Smooth muscle cell of bladder (primary cell): ENCODE measurements at places on chromosomes 16 and 17. TPM values are rescaled to one million over a fixed set of nuclear protein-coding genes. Genes with fewer than 3 reads are reported as not detected.

SOX9 gene
- total RNA-seq: 0.65 and 1.00 TPM in 2 replicates

PER1 gene
- 2.9 and 3.3 TPM in 2 replicates for total RNA-seq

NPIPB6 gene
- 0.57 TPM in 1 of 2 replicates, not detected in the other for total RNA-seq

MYH13 gene
- under 0.01 and 0.09 TPM in 2 replicates for total RNA-seq

ABCC6 gene
- 0.83 and 2.3 TPM in 2 replicates for total RNA-seq

CCL16 gene
- total RNA-seq: not detected in 2 replicates

TMC5 gene
- total RNA-seq: not detected in 2 replicates

ERBB2 gene
- total RNA-seq: 27.7 and 34.1 TPM in 2 replicates

TBC1D3I gene
- 0.09 and 0.28 TPM in 2 replicates for total RNA-seq

KRT25 gene
- total RNA-seq: not detected in 2 replicates

PRSS36 gene
- total RNA-seq: 0.09 and 0.14 TPM in 2 replicates

ST6GALNAC1 gene
- not detected in 2 replicates for total RNA-seq

RDM1 gene
- total RNA-seq: 0.09 and 0.28 TPM in 2 replicates

KRT28 gene
- not detected in 2 replicates for total RNA-seq

TBKBP1 gene
- total RNA-seq: 6.4 and 13.6 TPM in 2 replicates

KRT39 gene
- not detected in 2 replicates for total RNA-seq

PLXDC1 gene
- 0.28 and 0.83 TPM in 2 replicates for total RNA-seq

MYH1 gene
- total RNA-seq: 0.09 TPM in 1 of 2 replicates, not detected in the other

TUBB3 gene
- 128 and 149 TPM in 2 replicates for total RNA-seq

SPATA20 gene
- total RNA-seq: 56.9 and 59.6 TPM in 2 replicates

GSE1 gene
- total RNA-seq: 21.3 and 32.3 TPM in 2 replicates

KRTAP2-2 gene
- total RNA-seq: not detected in 2 replicates

KRTAP2-3 gene
- total RNA-seq: not detected in 2 replicates

ADGRG1 gene
- 0.43 and 1.8 TPM in 2 replicates for total RNA-seq

FZD2 gene
- total RNA-seq: 7.7 and 10.0 TPM in 2 replicates

CRYBA1 gene
- not detected in 2 replicates for total RNA-seq

DUXB gene
- not detected in 2 replicates for total RNA-seq

SLC13A2 gene
- total RNA-seq: not detected in 2 replicates

ABCA9 gene
- total RNA-seq: 6.8 and 10.0 TPM in 2 replicates

TBC1D3G gene
- not detected in 2 replicates for total RNA-seq

WNT9B gene
- total RNA-seq: not detected in 2 replicates

TNFSF13 gene
- 0.71 and 0.74 TPM in 2 replicates for total RNA-seq

SLC6A2 gene
- total RNA-seq: not detected in 2 replicates

CA5A gene
- not detected in 2 replicates for total RNA-seq
